Femur (tissue), 1 donor: ENCODE measurements at places on chromosomes 2 and 18.
A peak's percentile ranks its signal among the peaks of the same experiment; 100 is the strongest.

GRCh38 chr2:170770008-170770605 is at the start of gene ERICH2:
TSS of gene ERICH2 (plus strand) at chr2:170770378. CDS start at chr2:170770682, 304 bp downstream.
- DNase-seq = peak; percentile 58

DNA sequence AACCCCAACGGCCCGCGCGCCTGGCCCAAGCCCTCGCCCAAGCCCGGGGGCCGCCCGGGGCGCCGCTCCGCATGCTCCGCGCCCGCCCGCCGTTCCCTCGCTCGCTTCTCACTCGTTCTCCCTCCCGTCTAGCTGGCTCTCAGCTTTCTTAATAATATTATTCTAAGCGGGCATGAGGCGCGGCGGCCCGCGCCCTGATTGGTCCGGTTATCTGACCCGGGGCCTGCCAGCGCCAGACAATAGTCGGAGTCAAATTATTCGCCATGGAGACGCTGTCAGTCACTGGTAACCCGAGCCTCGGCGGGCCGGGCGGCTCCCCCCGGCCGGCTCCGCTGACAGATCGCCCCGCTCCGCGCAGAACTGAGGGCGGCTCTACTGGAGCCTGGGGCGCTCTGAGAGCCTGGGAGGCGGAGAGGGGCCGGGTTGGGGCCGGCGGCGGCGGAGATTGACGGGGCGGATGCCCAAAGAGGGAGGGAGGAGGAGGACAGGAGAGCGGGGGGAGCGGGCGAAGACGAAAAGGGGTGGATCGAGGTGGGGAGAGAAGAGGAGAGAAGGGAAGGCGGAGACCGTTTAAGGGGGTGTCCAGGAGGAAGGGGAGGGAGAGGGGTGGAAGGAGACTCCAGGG is at the start of gene SIX2:
SIX2 (minus strand) TSS at position 150 of the 625 bp plus-strand sequence. CDS start 342 bp downstream, outside the sequence.
- DNase-seq = peak; percentile 98

DNA sequence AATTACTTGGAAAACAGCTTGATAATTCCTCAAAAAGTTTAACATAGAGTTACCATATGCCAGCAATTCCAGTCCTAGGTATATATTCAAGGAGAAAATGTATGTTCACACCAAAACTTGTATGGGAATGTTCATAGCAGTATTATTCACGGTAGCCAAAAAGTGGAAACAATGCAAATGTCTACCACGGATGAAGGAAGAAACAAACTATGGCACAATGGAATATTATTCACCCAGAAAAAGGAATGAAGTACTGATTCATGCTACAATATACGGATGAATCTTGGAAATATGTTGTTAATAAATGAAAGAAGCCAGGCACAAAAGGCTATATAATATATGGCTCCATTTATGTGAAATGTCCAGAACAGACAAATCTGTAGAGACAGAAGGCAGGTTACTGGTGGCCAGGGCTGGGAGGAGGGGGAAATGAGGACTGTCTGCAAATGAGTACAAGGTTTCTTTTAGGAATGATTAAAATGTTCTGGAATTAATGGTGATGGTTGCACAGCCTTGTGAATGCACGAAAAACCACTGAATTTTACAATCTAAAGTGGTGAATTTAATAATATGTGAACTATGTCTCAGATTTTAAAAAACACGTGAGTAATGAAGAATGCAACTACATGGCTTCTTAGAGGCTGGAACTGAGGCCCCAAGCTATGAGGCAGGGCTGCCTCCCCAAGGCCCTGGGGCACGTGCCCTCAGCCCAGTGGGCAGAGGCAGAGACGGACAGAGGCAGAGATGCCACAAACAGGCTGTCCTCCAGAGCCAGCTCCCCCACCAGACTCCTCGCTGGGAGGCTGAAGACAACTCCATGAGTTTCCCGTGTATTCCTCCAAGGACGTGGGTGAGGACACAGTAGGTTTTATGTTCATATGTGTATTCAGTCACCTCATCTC is 5.0 kb downstream of the LIMS2 start:
- no peak for DNase-seq

DNA sequence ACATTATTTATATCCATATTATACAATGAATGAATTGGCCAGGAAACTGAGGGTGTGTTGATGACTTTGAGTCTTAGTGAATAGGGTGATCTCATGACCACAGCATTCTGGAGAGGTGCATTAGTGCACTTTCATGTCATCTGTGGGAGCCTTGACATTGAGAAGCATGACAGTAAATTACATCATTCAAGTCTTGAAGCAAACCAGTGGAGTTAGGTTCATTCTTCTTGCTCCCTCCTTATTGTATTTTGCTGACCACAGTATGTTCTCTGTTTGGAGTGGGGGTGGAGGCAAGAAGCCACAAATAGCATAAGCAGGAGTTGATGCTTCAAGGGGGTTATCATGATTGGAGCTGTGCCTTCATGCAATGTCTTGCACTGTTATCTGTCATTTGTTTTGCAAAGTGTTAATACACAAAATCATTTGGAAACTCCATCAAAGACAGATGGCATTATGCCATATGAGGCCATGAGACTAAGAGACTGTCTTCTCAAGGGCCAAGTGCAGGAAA is 680.2 kb downstream of the NYAP2 start:
- no peak for DNase-seq

GRCh38 chr2:18378020-18378653 is 182.3 kb downstream of the RDH14 start:
- peak; percentile 50 for DNase-seq

- DNase-seq = peak; percentile 64
Measured at GRCh38 chr2:231687133-231687852, 21.0 kb upstream of the PTMA start.

DNA sequence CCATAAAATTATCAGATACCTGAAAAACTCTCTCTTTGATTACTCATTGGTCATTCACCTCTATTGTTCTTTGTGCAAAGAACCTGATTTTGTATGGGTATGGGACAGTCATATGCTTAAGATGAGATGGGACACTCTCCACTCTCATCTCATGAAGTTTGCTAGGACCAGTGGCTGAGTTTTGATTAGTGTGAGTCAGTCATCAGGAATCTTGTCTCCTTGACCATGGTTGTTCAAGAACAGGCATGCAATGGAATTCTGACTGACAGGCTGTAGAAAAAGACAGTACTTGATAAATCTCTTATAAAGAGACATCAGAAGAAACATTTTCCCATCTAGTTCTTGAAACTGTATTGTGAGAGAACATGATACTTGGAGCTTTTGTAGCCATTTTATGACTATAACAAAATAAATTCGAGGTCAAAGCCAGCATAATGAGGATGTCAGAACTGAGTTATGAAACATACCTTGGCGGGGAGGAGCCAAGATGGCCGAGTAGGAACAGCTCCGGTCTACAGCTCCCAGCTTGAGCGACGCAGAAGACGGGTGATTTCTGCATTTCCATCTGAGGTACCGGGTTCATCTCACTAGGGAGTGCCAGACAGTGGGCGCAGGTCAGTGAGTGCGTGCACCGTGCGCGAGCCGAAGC is 367.0 kb downstream of the NR4A2 start:
- no peak for DNase-seq

DNA sequence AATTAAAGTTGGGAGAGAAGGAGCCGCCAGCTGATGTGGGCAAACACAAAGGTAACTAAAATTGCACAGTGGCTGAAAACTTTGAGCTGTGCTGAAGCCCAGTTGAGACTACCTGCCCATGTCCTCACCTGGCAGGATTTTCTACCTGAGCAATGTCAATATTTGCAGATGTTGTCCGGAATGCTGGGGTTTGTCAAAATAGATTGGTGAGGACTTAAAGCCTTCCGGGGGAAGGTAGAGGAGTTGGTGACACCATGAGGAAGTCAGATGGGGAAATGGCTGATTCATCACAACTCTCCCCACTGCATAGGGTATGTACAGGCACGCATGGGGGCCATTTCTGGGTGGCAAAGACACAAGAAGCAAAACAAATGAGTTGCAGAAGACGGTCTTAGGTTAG is 114.9 kb downstream of the ALK start:
- no peak for DNase-seq

DNA sequence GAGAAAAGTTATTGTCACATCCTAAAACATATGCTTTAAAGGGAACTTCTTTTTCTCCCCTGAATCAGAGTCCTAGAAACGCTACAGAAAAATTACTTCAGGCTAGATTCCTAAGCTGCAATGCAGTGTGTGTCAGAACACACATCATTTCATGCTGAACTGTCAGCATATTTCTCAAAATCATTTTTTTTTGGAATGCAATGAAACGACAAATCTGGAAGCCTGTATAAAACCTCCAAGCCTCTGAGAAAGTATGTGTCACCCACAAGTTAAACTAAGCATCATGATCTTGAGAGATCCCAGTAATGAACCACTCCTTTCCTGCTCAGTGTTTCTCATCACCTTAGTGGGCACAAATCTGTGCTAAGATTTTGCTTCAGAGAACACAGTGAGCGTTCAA is 276.2 kb downstream of the ZNF521 start:
- DNase-seq = no peak
